ENCODE measurements at places on chromosomes 4 and X. TPM values are rescaled to one million over a fixed set of nuclear protein-coding genes. Genes with fewer than 3 reads are reported as not detected.

DNA sequence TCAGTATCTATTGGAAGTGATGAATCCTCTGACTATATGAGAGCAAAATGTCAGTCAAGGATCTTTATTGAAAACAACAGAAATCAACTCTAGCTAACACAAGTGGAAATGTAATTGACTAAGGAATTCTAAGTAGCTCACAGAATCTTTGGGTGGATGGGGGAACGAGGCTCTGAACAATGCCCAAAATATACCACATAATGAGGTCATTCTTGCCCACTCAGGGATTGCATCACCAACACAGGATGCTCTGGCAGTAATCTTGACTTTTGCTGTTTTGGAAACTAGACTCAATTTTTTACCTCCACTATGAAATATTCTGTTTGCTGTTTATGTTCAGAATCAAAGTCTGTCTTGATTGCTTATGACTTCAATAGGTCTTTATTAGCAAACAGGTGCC is 127.4 kb upstream of the UNC5C start:
- peaks cover 4% of the 10 kb centered on the region for H3K4me1 ChIP-seq
- no peaks in the 10 kb centered on the region for H3K36me3 ChIP-seq
- no peaks in the 10 kb centered on the region for H3K27me3 ChIP-seq

DNA sequence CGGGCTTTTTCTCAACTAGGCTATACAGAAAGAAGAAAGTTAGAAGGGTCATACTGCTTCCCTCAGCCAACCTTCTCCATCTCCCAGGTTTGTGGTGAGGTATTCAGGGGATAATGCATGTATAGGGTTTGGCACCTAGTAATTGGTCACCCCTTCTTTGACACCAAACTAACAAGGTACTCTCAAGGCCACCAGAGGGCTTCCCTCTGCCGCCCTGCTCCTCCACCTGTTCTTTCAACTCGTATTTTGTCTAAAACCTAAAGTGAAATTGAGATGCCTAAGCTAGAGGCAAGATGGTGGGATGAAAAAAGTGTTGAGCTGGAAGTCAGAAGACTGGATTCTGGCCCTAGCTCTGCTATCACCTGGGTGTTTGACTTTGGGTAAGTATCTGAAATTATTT is 22.0 kb downstream of the CT47C1 start:
- H3K4me3 ChIP-seq = no peak overlapping the region
- H3K27ac ChIP-seq = no peak overlapping the region
- no peaks in the 10 kb centered on the region for H3K27me3 ChIP-seq
- no peaks in the 10 kb centered on the region for H3K4me1 ChIP-seq

DNA sequence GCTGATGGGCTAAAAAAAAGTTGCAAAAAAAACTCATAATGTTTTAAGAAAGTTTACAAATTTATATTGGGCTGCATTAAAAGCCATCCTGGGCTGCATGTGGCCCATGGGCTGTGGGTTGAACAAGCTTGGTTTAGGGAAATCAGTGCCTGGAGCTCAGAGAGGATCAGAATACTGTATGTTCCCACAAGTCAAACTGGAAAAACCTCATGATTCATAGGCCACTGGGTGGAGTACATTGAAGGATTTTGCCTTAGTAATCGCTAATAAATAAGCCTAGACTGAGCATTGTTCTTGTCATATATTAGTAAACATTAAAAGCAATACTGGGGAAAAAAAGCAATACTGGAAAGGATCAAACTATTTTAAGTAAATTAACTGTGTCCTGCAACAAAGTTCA is 246.3 kb upstream of the TAPT1 start:
- no peaks in the 10 kb centered on the region for H3K27me3 ChIP-seq
- no peak overlapping the region for H3K4me3 ChIP-seq
- peaks cover 8% of the 10 kb centered on the region for H3K4me1 ChIP-seq
- no peaks in the 10 kb centered on the region for H3K36me3 ChIP-seq
- H3K27ac ChIP-seq = no peak overlapping the region
- no peak for DNase-seq

GRCh38 chr4:153036931-153037482 is 100.9 kb downstream of the FHDC1 start:
- H3K27ac ChIP-seq = no peak overlapping the region
- H3K36me3 ChIP-seq = no peaks in the 10 kb centered on the region
- DNase-seq = peak; percentile 5

- H3K36me3 ChIP-seq = no peaks in the 10 kb centered on the region
- no peaks in the 10 kb centered on the region for H3K27me3 ChIP-seq
- no peaks in the 10 kb centered on the region for H3K4me1 ChIP-seq
- no peak overlapping the region for H3K4me3 ChIP-seq
- DNase-seq = no peak
Observed at GRCh38 chrX:77742788-77743476, 43.1 kb downstream of the ATRX start.

Gene NEIL3
- total RNA-seq = 7.4 TPM

Gene SULT1B1
- total RNA-seq = not detected

Gene SYNPO2
- total RNA-seq = 43.5 TPM
